ENCODE measurements at places on chromosomes 5 and 9.

DNA sequence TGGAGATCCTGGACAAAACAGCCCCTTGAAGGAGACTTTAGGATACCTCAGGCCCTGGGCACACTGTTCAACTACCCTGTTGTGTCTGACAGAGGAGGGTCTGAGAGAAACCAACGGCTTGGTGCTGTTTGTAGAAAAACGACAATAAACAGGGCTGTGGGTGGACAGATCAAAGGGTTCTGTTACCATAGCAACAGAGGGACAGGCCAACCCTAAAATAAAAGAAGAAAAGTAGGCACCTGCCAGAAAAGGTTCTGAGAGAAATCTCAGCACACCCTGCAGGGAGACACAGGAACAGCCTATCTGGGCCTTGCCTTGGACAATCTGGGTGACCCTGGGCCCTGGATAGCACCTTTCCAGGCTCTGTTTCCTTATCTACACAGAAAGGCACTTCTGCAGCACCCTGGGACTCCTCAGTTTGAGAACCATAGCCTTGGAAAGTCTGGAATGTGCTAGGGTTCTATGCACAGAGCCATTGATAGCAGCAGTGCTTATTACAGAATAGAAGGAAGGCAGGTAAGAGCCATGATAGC lies 104.8 kb upstream of the TBC1D2 start:
- no peak for DNase-seq

- DNase-seq: no peak
These were observed 13.6 kb upstream of the PALM2AKAP2 start for GRCh38 chr9:109766351-109766750.

DNA sequence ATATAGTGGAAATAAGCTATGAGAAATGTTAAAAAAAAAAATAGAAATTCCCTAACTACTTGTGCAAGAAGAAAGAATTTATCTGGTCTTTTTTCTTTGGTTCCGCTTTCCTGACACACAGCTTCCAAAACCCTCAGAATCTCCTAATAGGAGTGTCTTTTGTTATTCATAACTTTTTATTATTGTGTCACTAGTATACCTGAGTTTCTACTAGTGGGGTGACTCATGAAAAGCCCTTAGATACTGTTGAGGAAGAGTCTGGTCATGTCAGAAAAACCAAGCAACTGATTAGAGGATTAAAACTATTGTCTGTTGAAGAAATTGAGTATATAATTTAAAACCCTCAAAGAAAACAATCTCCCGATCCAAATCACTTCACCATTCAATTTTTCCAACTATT lies 152.8 kb upstream of the IFNE start:
- DNase-seq: no peak

DNA sequence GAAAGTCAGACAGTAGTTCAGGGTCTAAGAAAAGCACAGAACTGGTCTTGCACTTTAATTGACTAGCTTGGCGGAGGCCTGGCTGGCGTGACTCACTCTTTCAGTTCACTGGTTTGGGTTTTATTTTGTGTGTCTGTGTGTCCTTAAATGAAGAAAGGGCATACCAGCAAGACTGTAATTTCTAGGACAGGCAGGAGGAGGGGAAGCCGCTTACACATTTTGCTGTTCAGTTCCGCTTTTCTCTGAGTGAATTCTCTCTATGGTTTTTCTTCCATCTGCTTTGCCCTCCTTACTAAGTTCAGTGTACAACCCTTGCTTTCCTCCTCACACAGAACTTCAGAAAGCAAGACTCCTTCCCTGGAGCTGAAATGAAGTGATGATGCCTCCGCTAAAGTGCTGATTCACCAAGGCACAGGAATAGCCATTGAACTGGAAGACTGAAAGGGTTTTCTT lies 150.8 kb downstream of the MEF2C start:
- no peak for DNase-seq

- DNase-seq: peak; percentile 21
These were observed 33.5 kb upstream of the DMRT3 start for GRCh38 chr9:942805-943580.

GRCh38 chr5:149370878-149371277 lies 8.2 kb downstream of the IL17B start:
- no peak for DNase-seq

DNA sequence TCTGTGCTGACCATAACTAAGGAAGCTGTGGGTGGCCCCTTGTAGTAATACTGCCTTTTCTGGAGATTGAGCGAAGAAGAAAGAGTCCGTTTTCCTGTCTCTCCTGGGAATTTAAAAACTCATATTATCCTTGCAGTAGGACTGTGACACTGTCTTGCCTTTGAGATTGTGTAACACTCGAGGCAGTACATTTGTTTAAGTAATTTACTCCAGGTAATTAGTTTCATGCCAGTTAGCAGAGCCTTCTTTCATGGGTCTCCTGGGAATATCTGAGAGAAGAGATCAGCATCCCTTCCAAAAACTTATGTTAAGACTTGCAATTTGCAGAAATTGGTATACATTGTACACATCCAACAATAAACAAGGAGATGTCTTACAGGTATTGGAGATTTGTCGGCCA lies 405.6 kb downstream of the DMRT2 start:
- DNase-seq: no peak

Data from NK-92 treated with Interleukin-12 subunit alpha and Interleukin-12 subunit beta, amount 100 ng/mL, for 24 hours (cell line).